IMR-90 (cell line): ENCODE measurements at places on chromosomes 3 and 15. TPM values are rescaled to one million over a fixed set of nuclear protein-coding genes. Genes with fewer than 3 reads are reported as not detected.

TM4SF1 gene
- total RNA-seq = 232 and 366 TPM in 2 replicates

SNURF gene
- 8.1 and 13.1 TPM in 2 replicates for total RNA-seq

DUOXA2 gene
- total RNA-seq = not detected in 2 replicates

C3orf20 gene
- not detected in 2 replicates for total RNA-seq

- DNase-seq = peak; percentile 31
Measured at GRCh38 chr15:37094333-37094914, 5.9 kb downstream of the MEIS2 start.
